ENCODE measurements at places on chromosomes 1 and 21.

DNA sequence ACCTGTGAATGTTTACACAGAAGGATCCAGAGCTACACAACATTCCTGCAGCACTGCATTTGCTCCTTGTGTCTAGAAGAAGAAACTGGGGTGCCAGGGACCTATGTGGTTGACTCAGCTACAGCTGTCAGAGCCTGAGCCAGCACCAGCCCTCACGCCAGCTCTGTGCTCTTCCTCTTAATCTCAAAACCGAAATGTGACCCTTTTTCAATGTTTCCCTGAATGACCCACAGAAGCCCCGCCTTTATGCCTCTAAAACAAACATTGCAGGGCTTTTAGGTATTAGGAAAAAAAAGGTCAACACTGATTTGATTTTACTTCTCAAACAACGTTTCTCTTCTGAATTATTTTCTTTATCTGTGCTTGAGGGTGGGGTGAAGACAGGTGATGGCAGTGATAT lies 260.5 kb downstream of the DYRK1A start:
- DNase-seq, result no peak

DNA sequence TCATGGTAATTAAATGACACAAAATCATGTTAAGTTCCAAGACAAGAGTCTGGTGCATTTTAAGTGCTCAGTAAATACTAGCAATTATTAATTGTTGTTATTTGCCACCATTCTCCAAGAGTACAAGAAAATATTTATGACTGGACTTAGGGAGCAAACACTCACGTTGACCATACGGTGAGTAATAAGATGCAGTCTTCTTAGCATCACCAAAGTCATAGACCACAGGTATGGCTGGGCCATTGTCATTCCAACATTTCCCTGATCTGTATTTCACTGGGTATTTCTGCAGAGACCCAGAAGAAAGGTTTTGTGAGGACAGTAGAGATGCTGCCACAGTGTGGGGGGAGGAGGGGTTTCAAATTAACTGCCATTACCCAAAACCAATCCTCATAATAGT lies 4.7 kb downstream of the ITLN2 start:
- no peak for DNase-seq

DNA sequence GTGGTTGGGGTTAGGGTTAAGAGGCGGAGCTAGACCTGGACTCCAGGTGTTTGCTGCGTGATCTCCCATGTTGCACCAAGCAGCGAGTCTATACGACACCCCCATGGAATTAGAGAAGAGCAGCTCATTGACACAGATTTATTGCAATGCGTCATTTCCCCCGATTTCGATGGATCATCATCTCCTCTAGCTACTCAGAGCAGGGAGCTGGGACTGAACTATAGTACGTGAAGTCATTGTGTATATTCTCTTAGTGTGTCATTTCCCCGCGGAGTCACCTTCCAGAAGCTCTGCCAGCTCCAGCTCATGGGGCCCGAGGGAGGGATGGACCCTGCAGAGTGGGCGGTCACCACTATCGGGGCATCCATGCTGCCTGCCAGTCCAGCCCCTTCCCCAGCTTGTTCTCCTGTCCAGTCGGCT lies 7.5 kb upstream of the C2CD2 start:
- no peak for DNase-seq

DNA sequence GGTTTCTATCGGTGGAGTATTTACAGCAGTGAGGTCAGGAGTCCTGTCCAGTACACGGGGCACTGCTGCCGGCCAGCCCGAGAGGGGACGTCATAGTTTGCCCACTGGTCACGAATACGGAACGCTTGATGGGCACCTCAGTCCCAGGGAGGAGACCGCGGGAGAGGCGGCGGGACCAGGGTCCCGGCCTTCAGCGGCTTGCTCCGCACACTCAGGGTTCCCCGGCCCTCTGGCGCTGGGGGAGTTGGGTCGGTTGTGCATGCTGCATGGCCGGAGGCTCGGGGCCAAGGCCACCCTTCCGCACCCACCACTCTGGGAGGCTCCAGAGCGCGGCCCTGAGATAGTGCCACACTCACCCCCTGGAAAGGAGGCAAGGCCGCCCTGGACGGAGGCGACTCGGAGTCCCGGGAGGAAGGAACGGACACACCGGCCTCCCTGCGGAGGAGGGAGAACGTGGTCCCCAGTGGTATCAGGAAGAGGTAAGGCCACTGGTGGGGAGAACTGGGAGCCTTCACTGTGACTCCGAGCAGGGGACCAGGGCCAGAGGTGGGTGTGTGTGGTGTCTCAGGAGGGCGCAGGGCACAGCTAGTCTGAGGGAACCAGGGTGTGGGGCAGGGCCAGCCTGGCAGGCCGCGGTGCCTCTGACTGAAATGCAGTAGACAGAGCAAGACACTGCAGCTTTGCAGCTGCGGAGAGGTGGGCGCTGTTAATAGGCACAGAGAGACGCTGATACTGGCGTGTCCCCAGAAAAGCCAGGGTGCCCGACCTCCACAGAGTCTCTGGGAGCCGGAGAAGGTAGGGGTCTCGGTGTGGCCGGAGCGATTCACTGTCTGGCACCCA lies 28.6 kb upstream of the PRSS38 start:
- no peak for DNase-seq

- peak; percentile 64 for DNase-seq
Measured at GRCh38 chr1:228416217-228416933, at the start of gene TRIM17. TSS of gene TRIM17 (minus strand) at chr1:228416861. CDS start at chr1:228415072, 1,789 bp downstream.

DNA sequence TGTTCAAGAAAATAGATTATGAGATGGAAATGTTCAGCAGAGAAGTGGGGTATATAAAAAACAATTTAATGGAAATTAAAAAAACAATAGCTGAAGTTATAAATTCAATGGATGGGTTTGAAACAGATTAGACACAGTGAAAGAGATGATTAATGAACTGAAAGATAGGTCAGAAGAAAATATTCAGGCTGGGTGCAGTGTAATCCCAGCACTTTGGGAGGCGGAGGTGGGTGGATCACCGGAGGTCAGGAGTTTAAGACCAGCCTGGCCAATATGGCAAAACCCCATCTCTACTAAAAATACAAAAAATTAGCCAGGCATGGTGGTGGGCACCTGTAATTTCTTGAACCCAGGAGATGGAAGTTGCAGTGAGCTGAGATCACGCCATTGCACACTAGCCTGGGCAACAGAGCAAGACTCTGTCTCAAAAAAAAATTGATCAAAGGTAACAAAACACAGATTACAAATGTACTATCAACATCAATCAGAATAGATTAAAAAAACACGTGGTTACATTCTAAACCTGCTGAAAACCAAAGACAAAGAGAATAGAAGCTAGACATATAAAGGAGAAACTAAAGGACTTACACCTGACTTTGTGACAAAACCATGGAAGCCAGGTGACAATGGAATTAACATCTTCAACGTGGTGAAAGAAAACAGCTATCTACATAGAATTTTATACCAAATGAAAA lies 4.8 kb upstream of the SUMO3 start:
- DNase-seq, result no peak
